Thymus (tissue), 14 donors: ENCODE measurements at places on chromosomes 12 and 14. TPM values are rescaled to one million over a fixed set of nuclear protein-coding genes. Genes with fewer than 3 reads are reported as not detected.

GRCh38 chr14:64525354-64525753 is 15.2 kb upstream of the HSPA2 start:
- H3K36me3 ChIP-seq, result peaks cover 14% of the 10 kb centered on the region
- H3K27me3 ChIP-seq, result no peaks in the 10 kb centered on the region
- no peaks in the 10 kb centered on the region for H3K4me1 ChIP-seq
- H3K27ac ChIP-seq, result no peak overlapping the region

DNA sequence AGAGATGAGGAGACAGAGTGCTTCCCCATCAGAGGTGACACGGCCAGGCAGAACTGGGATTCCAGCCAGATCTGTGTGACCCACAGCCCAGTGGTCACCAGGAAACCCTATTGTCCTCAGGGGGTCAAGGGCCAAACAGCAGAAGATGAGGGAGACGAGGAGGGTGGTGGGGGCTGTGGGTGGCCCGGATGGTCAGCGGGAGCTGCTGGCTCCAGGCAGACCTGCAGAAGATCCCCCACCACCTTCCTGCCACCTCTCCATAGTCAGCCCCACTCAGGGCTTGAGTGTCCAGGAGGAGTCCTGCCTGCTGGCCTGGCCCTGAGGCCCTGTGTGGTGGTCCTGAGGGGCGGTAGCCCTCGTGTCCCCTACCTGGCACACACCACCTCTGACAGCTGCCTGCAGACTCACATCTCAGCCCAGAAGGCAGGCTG is 136.8 kb downstream of the CALM1 start:
- no peaks in the 10 kb centered on the region for H3K4me1 ChIP-seq
- H3K4me3 ChIP-seq, result no peak overlapping the region
- no peak overlapping the region for H3K27ac ChIP-seq
- H3K36me3 ChIP-seq, result no peaks in the 10 kb centered on the region

PIWIL1 gene
- 0.05 TPM for polyA plus RNA-seq

- DNase-seq, result no peak
- H3K27me3 ChIP-seq, result no peaks in the 10 kb centered on the region
- H3K4me1 ChIP-seq, result peaks cover 95% of the 10 kb centered on the region
- peaks cover 75% of the 10 kb centered on the region for H3K36me3 ChIP-seq
These were observed 86.7 kb downstream of the NCOR2 start for GRCh38 chr12:124480469-124481256.

GRCh38 chr12:18750085-18750484 is 12.2 kb downstream of the CAPZA3 start:
- no peaks in the 10 kb centered on the region for H3K36me3 ChIP-seq
- H3K4me1 ChIP-seq, result no peaks in the 10 kb centered on the region
- H3K27ac ChIP-seq, result no peak overlapping the region

- no peaks in the 10 kb centered on the region for H3K27me3 ChIP-seq
- H3K4me1 ChIP-seq, result no peaks in the 10 kb centered on the region
- no peak overlapping the region for H3K4me3 ChIP-seq
- no peak overlapping the region for H3K27ac ChIP-seq
These were observed 1154.7 kb upstream of the FLRT2 start for GRCh38 chr14:84375235-84375634.

MMP19 gene
- polyA plus RNA-seq, result 19.9 TPM

DNA sequence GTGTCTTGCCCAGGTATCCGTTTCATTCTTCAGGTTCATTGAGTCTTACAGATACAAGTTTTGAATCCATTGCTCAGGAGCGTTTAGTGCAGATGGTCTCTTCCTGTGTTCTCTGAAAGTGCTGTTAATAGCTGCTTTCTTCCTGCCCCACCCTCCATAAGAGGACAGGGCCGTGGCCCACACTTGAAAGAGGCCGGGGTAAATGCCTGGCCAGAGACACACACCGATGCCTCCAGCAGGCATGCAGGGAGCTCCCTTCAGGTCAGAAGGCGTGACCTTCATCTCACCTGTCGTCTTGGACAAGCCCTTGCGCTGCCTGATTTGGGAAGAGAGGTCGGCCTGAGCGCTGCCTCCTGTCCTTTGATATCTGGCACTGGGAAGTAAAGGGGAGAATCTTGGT is 11.6 kb downstream of the PRKAB1 start:
- no peaks in the 10 kb centered on the region for H3K4me1 ChIP-seq
- H3K4me3 ChIP-seq, result no peak overlapping the region
- H3K27me3 ChIP-seq, result no peaks in the 10 kb centered on the region
- peaks cover 71% of the 10 kb centered on the region for H3K36me3 ChIP-seq

- no peak overlapping the region for H3K27ac ChIP-seq
- peaks cover 30% of the 10 kb centered on the region for H3K27me3 ChIP-seq
- no peaks in the 10 kb centered on the region for H3K36me3 ChIP-seq
These were observed 2.6 kb upstream of the PRKD1 start for GRCh38 chr14:29930283-29930682.

- no peak overlapping the region for H3K27ac ChIP-seq
- no peaks in the 10 kb centered on the region for H3K27me3 ChIP-seq
These were observed 12.3 kb downstream of the SH2B3 start for GRCh38 chr12:111417784-111418593.

DNA sequence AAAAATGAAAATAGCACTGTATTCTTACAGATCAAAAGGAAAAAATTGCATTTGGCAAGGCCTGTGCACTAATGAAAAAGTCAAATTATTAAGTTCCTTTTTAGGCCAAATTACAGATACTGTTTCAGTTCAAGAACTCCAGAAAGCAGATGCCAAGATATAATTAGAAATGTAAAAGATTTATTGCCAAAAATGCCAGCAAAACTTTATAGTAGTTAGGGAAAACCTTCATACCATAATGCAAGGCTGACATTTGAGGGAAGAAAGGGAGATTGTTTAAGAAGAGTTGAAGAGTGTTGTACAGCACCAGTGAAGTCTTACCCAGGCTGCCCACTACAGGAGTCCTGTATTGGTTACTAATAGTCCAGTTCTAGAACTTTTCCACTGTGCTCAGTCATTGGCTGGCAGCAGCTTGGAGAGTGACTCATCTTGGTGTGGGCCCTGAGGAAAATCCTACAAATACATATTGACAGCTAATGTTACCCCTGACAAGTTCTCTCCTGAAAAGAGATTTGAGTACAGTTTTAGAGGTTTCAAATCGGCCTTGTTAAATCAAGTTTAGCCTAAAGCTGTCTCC is 600.4 kb downstream of the C12orf50 start:
- H3K4me3 ChIP-seq, result no peak overlapping the region
- no peak overlapping the region for H3K27ac ChIP-seq
- no peaks in the 10 kb centered on the region for H3K4me1 ChIP-seq
- no peaks in the 10 kb centered on the region for H3K27me3 ChIP-seq
- no peaks in the 10 kb centered on the region for H3K36me3 ChIP-seq
- DNase-seq, result no peak

GRCh38 chr14:37641117-37641516 is 45.7 kb downstream of the TTC6 start:
- no peak overlapping the region for H3K27ac ChIP-seq
- DNase-seq, result no peak
- no peaks in the 10 kb centered on the region for H3K36me3 ChIP-seq
- no peaks in the 10 kb centered on the region for H3K27me3 ChIP-seq

- H3K4me3 ChIP-seq, result no peak overlapping the region
- no peak for DNase-seq
- H3K36me3 ChIP-seq, result no peaks in the 10 kb centered on the region
- no peaks in the 10 kb centered on the region for H3K4me1 ChIP-seq
- no peaks in the 10 kb centered on the region for H3K27me3 ChIP-seq
- no peak overlapping the region for H3K27ac ChIP-seq
These were observed 642.0 kb downstream of the SLC6A15 start for GRCh38 chr12:84270470-84271140.

DNA sequence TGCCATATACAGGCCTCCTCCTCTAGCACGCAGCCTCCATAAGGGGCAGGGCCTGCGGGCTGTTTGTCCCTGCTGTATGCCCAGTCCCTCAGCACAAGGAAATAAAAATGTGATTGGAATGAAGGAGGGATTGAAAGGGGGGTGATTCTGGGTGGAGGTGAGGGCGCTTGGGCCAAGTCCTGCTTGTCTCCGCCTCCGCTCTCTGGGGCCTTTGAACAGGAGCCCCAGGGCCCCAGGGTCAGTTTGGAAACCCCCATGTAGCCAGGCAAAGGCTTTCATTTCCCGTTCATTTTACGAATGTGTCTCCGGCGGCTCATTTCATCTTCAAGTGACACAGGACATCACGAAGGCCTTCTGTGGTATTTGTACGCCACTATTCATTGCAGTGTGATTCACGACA is 4.5 kb upstream of the CACNA2D4 start:
- H3K27ac ChIP-seq, result no peak overlapping the region
- H3K27me3 ChIP-seq, result peaks cover 13% of the 10 kb centered on the region
- no peak for DNase-seq
- H3K4me3 ChIP-seq, result no peak overlapping the region
- peaks cover 11% of the 10 kb centered on the region for H3K4me1 ChIP-seq

DIO2 gene
- polyA plus RNA-seq, result 1.3 TPM

ADGRD1 gene
- polyA plus RNA-seq, result 2.1 TPM

- DNase-seq, result no peak
- H3K27ac ChIP-seq, result no peak overlapping the region
These were observed 42.4 kb downstream of the ATXN2 start for GRCh38 chr12:111556676-111557075.

DNA sequence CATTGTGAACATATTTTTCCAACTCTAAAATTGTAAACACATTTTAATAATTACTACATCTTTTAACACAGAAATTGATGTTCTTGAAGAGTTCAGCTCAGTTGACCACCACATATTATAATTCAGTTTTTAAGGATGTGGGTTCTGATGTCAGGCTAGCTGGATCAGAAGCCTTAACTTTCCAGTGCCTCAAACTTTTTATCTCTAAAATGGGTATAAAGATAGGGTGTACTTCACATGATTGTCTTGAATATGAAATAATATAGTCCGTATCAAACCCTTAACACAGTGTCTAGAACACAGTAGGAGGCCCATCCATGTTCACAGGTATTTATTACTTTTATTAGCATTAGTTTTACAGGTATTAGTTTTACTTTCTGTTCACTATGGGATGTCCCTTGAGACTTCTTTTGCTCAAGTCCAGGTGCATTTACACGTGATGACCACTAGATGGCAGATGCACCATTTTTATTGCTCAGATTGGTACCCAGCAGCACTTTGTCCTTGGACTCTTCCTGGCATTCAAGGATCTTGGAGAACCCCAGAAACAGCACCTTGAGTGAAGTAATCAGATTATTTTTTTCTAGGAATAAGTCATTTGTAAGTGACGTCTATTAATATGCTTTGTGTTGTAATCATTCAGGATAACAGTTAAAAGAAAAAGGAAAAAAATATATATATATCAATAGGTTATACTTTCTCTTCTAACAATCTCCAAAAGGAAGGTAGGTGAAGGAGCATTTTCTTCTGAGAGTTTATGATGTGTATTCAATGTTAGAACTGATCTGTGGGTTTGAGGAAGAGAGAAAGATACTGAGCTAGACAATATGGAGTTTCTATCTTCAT is 580.2 kb downstream of the ETNK1 start:
- no peaks in the 10 kb centered on the region for H3K4me1 ChIP-seq
- no peaks in the 10 kb centered on the region for H3K36me3 ChIP-seq
- DNase-seq, result peak; percentile 12
- H3K4me3 ChIP-seq, result no peak overlapping the region

ARG2 gene
- polyA plus RNA-seq, result 27.8 TPM

IL22 gene
- 1.1 TPM for polyA plus RNA-seq
